ENCODE measurements at places on chromosomes 3 and 15. TPM values are rescaled to one million over a fixed set of nuclear protein-coding genes. Genes with fewer than 3 reads are reported as not detected.

DNA sequence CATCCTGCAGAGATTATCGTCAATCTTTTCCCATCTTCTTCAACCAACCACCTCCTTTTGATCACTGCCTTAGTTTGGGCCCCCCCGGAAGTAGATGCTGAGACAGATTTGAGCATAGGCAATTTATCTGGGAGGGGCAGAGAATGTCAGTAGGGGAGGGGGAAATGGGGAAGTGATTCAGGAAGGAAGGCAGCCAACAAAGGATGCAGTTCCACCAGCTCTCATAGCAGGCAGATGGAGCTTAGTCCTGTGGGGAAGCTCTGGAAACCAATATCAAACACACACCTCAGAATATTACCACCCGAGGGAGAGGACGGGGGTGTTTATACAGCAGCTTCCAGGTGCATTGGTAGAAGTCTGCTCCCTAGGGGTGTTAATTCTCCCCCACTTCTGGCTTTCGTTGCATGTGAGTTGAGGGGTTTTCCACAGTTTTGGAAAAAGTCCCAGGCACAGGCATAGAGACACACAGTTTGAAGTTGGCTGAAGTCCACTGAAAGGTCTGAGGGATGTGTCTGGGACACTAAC, 91.5 kb upstream of the TNFAIP8L3 start:
- no peak for DNase-seq

GRCh38 chr3:126770096-126770495, 66.1 kb downstream of the CHCHD6 start:
- DNase-seq: no peak

DNA sequence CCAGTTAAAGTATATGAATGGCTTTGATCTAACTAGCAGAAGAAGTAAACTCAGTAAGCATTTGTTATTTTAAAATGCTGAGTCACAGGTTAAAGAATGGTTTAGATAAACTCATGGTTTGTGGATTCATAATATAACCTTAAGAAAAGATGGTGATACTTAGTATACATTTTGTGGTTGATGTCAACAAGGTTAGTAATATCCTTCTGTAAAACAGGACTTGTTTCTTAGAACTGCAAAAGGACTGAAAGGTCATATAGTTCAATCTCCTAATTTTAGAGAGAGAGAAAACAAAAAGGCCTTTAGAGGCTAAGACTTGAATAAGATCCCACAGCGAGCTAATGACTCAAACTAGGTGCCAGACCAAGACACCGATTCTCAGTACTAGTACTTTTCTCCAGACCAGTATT, 50.0 kb downstream of the STRIT1 start:
- no peak for DNase-seq

- DNase-seq: no peak
Measured at GRCh38 chr15:73900095-73900712, 26.1 kb upstream of the LOXL1 start.

The CD200 gene
- 41.0 TPM for polyA plus RNA-seq

The C3orf85 gene
- polyA plus RNA-seq: 16.6 TPM

The DAZL gene
- not detected for polyA plus RNA-seq

- DNase-seq: no peak
Measured at GRCh38 chr3:177681156-177681555, 483.9 kb upstream of the TBL1XR1 start.

DNA sequence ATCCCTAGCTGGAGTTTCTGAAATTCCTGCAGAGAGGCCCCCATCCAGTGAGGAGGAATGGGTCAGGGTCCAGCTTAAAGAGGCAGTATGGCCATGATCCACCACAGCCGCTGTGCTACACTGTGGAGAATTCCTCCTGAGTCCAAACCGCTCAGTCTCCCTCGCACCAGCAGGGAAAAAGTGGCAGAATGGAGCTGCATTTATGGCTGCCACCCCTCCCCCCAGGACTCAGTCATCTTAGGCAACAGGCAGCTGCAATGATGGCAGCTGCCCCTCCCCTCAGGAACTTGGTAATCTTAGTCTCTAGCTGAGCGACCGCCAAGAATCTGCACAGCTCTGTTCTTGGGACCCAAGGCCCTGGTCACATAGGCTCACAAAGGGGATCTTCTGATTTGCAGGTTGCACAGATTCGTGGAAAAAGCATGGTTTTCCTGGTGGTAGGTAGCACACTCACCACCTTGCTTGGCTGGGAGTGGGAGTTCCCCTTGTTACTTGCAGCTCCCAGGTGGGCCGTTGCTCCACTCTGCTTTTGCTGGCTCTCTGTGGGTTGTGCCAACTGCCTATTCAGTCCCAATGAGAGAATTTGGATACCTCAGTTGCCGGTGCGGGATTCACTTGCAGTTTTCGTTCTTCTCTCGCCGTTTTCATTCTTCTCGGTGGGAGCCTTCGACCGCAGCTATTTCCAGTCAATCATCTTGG, 204.1 kb downstream of the STXBP5L start:
- no peak for DNase-seq

The TMEM43 gene
- 53.2 TPM for polyA plus RNA-seq

Measured in renal pelvis (tissue), 12 donors.